ENCODE measurements at places on chromosomes 5 and 9. TPM values are rescaled to one million over a fixed set of nuclear protein-coding genes. Genes with fewer than 3 reads are reported as not detected.

GRCh38 chr5:142661957-142662356 lies 23.9 kb downstream of the FGF1 start:
- H3K36me3 ChIP-seq: no peaks in the 10 kb centered on the region
- H3K4me3 ChIP-seq: no peak overlapping the region
- H3K27me3 ChIP-seq: no peaks in the 10 kb centered on the region
- no peaks in the 10 kb centered on the region for H3K4me1 ChIP-seq

GRCh38 chr5:146078566-146078965 lies 26.8 kb downstream of the PLAC8L1 start:
- DNase-seq: no peak
- no peak overlapping the region for H3K4me3 ChIP-seq
- H3K36me3 ChIP-seq: no peaks in the 10 kb centered on the region
- no peak overlapping the region for H3K27ac ChIP-seq
- no peaks in the 10 kb centered on the region for H3K4me1 ChIP-seq
- H3K27me3 ChIP-seq: no peaks in the 10 kb centered on the region

DNA sequence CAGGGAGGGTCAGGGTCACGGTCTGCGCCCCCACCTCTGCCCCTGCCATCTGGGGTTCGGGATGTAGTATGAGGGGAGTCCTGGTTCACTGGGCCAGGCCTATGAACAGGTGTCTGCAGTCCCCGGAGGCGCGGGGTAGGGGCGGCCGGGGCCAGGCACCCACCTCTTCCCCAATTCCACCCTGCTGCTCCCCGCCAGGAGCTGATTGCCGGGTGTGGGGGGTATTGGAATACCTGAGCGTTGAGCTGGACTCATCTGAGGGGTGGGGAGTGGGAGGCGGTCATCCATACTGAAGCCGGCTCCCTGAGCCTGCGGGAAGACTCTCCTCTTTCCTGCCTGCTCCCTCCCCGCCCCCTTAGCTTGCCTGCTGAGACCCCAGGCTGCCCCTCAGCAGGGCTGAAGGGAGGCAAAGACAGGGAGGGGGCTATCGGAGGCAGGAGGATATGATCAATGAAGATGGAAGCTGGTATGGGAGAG lies 679 bp downstream of the SLC6A7 start:
- no peaks in the 10 kb centered on the region for H3K36me3 ChIP-seq
- H3K4me3 ChIP-seq: no peak overlapping the region
- H3K27ac ChIP-seq: no peak overlapping the region
- DNase-seq: no peak
- no peaks in the 10 kb centered on the region for H3K27me3 ChIP-seq

Gene RNF183
- polyA plus RNA-seq: not detected

Gene PNPLA7
- 19.9 TPM for polyA plus RNA-seq

- H3K36me3 ChIP-seq: no peaks in the 10 kb centered on the region
- no peaks in the 10 kb centered on the region for H3K27me3 ChIP-seq
- H3K27ac ChIP-seq: no peak overlapping the region
- H3K4me3 ChIP-seq: no peak overlapping the region
Measured at GRCh38 chr9:123434619-123435240, 78.7 kb downstream of the CRB2 start.

- H3K36me3 ChIP-seq: no peaks in the 10 kb centered on the region
- no peaks in the 10 kb centered on the region for H3K27me3 ChIP-seq
- H3K4me3 ChIP-seq: no peak overlapping the region
Measured at GRCh38 chr9:120441426-120442307, 138.3 kb downstream of the CDK5RAP2 start.
